ENCODE measurements at places on chromosomes 16 and 17. TPM values are rescaled to one million over a fixed set of nuclear protein-coding genes. Genes with fewer than 3 reads are reported as not detected.
A peak's percentile ranks its signal among the peaks of the same experiment; 100 is the strongest.

CKLF gene
- polyA plus RNA-seq = 23.6 TPM

DNA sequence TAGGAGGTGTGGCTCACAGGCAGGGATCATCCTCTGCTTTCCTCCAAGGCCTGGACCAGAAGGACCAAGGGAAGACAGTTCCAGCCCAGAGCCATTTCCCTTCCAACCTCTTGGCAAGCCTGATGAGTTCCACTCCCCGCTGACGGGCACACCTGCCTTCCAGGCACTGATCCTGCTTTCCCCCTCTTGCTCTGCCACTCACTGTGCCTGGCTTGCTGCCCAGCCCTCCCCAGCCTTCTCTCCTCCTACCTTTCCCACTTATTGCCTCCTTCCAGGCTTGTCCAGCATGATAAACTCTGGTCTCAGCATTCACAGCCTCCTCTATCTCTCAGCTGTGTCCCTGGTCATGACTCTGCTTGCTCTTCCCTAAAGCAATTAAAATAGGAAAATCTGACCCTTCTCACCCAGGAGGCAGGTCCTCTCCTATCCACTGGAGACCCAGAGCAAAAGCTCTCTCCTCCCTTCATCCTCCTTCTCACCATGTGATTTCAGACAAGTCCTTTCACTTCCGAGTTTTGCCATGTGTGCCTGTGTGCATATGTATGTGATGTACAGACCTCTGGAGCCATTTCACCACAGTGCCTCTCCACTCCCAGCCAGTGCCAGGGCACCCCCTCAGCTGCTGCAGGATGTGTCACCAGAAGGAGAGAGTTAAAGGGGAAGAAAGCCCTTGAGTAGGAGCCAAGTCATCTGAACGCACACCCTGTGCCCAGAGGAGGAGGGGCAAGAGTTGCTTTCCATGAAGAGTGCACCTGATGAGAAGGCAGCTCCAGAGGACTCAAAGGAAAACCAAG lies 13.4 kb upstream of the TMEM170A start:
- H3K4me1 ChIP-seq = no peaks in the 10 kb centered on the region
- no peak for DNase-seq
- no peaks in the 10 kb centered on the region for H3K27me3 ChIP-seq
- no peaks in the 10 kb centered on the region for H3K36me3 ChIP-seq
- H3K27ac ChIP-seq = no peak overlapping the region

- H3K4me3 ChIP-seq = peak overlapping the region; percentile 97
- H3K4me1 ChIP-seq = peaks cover 24% of the 10 kb centered on the region
- H3K36me3 ChIP-seq = no peaks in the 10 kb centered on the region
- no peaks in the 10 kb centered on the region for H3K27me3 ChIP-seq
- H3K27ac ChIP-seq = peak overlapping the region; percentile 94
- DNase-seq = peak; percentile 44
Measured at GRCh38 chr16:79598348-79599181, 2.0 kb downstream of the MAF start.

- peaks cover 12% of the 10 kb centered on the region for H3K4me1 ChIP-seq
- no peaks in the 10 kb centered on the region for H3K36me3 ChIP-seq
- no peaks in the 10 kb centered on the region for H3K27me3 ChIP-seq
- H3K4me3 ChIP-seq = no peak overlapping the region
- H3K27ac ChIP-seq = no peak overlapping the region
Measured at GRCh38 chr17:60395508-60396065, 3.7 kb upstream of the USP32 start.

- H3K27ac ChIP-seq = peak overlapping the region; percentile 56
- H3K36me3 ChIP-seq = no peaks in the 10 kb centered on the region
- no peaks in the 10 kb centered on the region for H3K27me3 ChIP-seq
- no peak for DNase-seq
Measured at GRCh38 chr16:84833144-84833500, 13.3 kb downstream of the CRISPLD2 start.

- no peak for DNase-seq
- H3K27me3 ChIP-seq = no peaks in the 10 kb centered on the region
- H3K4me1 ChIP-seq = no peaks in the 10 kb centered on the region
- no peak overlapping the region for H3K4me3 ChIP-seq
- no peaks in the 10 kb centered on the region for H3K36me3 ChIP-seq
Measured at GRCh38 chr16:61726125-61726524, 310.1 kb downstream of the CDH8 start.

NDEL1 gene
- polyA plus RNA-seq = 15.3 TPM

- no peak overlapping the region for H3K4me3 ChIP-seq
- H3K27me3 ChIP-seq = no peaks in the 10 kb centered on the region
- H3K27ac ChIP-seq = no peak overlapping the region
- DNase-seq = no peak
- peaks cover 7% of the 10 kb centered on the region for H3K4me1 ChIP-seq
- no peaks in the 10 kb centered on the region for H3K36me3 ChIP-seq
Measured at GRCh38 chr17:78019367-78019975, 61.0 kb downstream of the TNRC6C start.

TBC1D3G gene
- polyA plus RNA-seq = 0.58 TPM

DNA sequence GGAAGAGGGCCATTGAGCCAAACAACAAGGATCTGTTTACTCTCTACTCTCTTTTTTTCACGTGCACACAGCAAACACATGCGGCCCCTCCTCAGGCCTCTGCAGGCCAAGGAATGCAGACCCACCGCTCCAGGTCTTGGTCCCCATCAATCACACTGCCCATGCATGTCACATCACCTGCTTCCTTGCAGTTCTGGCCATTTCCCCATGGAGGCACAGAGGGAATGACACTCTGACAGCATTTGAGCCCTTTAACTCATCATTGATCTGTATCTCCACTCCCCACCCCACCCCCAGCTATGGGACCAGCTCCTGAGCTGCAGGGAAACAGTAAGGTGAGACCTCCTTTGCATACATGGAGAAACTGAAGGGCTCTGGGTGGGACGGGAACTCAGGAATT lies 45.9 kb upstream of the MEIOC start:
- no peaks in the 10 kb centered on the region for H3K36me3 ChIP-seq
- no peak for DNase-seq
- no peak overlapping the region for H3K4me3 ChIP-seq
- H3K27me3 ChIP-seq = peaks cover 9% of the 10 kb centered on the region
- no peak overlapping the region for H3K27ac ChIP-seq

DNA sequence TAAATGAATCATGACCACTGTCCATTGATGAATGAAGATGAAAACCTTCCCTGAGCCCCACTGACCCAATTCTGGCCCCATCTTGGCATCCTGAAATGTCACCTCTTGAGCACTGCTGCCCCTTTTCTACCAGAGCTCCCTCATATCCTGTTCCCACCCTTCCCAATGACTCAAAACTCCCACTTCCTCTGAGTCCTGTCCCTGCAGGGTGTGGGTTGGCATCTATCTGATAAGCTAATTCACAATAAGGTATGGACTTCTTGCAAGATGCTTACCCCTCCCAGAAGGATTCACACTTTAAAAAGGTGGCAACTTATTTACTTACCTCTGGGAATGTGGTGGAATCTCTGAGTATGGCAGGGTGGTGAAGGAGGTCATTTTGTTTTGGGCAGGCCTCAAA lies 13.3 kb upstream of the CSNK2A2 start:
- no peaks in the 10 kb centered on the region for H3K27me3 ChIP-seq
- no peak overlapping the region for H3K27ac ChIP-seq
- no peak overlapping the region for H3K4me3 ChIP-seq

GRCh38 chr17:35129973-35130351 lies 8.5 kb downstream of the FNDC8 start:
- H3K4me3 ChIP-seq = no peak overlapping the region
- DNase-seq = no peak
- no peaks in the 10 kb centered on the region for H3K4me1 ChIP-seq
- H3K27ac ChIP-seq = no peak overlapping the region
- no peaks in the 10 kb centered on the region for H3K27me3 ChIP-seq
- peaks cover 31% of the 10 kb centered on the region for H3K36me3 ChIP-seq

GGNBP2 gene
- 25.1 TPM for polyA plus RNA-seq

ZNRF1 gene
- polyA plus RNA-seq = 8.7 TPM
